ENCODE measurements at places on chromosomes 2 and 18.
A peak's percentile ranks its signal among the peaks of the same experiment; 100 is the strongest.

- no peak for DNase-seq
Measured at GRCh38 chr18:274313-274712, 6.5 kb upstream of the THOC1 start.

GRCh38 chr18:37553633-37554398 is 11.8 kb downstream of the CELF4 start:
- no peak for DNase-seq

DNA sequence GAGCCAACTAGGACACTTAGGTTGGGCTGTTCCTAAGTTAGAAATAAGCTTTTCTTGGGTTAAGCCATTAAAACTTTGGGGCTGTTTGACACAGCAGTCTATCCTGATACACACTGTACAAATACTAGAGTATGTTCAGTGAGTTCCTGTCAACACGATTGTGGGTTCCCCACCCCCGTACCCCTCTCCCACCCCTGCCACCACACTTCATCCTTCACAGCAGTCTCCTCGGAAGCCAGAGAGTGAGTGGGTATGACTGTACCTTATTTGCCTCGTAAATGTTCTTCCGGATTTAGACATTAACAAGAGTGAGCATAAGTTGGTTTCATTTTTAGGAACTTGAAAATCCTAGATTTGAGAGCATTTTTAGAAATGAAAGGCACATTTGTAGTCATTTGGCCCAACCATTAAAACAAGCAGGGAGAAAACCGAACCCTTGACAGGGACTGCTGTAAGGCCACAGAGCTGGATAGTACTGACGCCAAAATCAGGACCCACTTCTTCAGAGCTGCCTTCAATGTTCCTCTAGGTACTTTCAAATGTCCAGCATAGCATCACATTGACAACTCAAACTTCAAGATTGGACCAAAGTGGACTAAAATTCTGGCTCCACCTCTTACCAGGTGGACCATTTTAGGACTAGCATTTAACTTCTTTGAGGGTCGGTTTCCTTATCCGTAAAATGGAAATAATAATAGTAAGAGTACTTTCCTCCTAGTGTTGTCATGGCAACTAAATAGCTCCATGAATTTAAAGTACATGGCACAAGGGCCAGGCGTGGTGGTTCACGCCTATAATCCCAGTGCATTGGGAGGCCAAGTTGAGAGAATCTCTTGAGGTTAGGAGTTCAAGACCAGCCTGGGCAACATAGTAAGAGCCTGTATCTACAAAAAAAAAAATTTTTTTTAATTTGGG is 166.3 kb upstream of the SERTAD2 start:
- DNase-seq: peak; percentile 48

GRCh38 chr2:203476881-203477280 is 58.2 kb downstream of the RAPH1 start:
- DNase-seq: no peak

- DNase-seq: no peak
Measured at GRCh38 chr18:48909721-48910120, 41.0 kb downstream of the SMAD7 start.

- DNase-seq: no peak
Measured at GRCh38 chr2:130756874-130757668, 1.7 kb downstream of the AMER3 start.

DNA sequence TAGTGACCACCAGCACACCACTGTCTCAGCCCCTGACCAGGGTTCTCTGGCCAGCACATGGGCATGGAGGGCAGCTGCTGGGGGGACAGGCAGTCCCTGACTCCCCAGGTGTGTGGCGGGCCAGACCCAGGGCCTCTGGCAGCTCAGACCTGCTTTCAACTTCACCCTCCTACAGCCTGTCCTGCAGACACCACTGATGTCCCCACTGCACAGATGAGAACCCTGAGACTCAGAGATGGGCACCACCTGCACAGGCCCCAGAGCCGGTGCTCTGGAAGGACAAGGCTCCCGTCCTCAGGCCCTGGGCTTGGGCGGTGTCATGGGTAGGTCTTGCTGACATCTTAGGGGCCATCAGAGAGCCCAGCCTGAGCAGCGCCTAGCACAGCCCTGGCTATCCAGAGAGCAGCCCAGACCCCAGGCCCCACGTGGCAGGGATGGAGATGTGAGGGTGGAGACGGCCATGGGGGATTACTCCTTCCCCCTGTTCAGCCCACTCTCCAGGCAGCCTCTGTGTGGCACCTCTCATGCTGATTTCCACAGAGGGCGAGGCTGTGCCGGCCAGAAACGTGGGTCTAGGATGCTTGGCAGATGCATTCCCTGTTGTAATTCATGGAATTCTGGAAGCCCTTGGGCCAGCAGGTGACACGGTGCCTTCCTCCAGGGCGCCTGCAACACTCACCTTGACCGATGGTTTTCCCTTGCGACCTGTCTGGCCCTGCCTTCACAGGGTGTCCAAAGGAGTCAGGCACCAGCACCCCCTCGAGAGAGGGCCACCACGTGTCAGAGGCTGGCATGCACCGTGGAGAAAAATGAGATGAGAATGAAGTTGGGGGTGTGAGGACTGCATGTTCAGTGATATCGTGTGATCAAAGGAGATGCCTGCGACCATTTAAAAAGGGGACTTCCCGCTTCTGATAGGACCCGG is 61.2 kb upstream of the GLI2 start:
- DNase-seq: no peak

- no peak for DNase-seq
Measured at GRCh38 chr18:32701313-32701712, 71.5 kb downstream of the KLHL14 start.

DNA sequence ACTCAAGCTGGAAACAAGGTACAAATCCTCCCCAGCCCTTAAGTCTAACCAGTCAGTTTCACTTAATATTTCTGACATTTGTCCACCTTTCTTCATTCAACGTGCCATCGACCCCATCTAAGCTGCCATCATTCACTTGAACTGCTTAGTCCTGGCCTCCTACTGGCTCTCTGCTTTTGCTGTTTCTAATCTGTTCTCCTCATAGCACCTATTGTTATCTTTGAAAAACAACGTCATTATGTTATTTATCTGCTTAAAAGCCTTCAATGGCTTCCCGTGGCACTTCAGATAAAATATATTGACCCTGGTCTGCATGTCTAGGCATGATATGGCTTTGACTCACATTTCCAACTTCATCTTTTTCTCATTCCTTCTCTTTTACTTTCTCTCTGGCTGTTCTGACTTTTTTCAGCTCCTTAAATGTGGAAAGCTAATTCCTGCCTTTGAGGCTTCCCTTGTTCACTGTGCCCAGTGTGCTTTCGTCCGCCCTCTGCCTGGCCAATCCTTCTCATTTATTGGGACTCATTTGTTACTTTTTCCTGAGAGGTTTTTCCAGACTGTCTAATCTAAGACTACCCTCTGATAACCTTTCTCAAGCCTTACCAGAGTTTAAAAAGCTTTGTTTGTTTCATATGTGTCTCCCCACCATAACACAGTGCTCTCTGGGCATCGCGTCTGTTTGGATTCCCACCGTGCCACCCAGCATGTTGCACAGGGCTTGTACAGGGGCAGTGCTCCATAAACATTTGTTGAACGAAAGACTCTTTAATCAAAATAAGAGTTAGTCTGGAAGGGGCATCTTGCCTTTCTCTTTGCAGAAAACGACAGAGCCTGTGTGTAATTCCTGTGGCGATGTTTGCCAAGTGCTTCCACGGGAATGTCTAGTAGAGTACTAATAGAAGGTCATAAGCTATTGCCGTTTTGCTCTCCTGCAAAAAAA is 183.9 kb downstream of the FMNL2 start:
- no peak for DNase-seq

DNA sequence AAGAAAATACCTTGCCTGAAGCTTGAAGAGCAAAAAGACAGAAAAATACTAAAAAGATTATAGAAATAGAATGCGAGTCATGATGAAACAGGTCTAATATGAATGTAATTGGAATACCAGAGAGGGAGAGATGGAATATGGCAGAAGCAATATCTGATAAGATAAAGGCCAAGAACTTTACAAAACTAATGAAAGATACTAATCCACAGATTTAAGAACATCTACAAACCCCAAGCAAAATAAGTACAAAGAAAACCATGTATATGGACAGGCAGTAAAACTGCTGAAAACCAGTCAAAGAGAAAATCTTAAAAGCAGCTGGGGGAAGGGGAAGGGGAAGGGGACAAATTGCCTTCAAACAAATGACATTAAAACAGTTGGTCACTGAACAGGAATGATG is 67.0 kb downstream of the PIGN start:
- no peak for DNase-seq

Measured in activated naive CD4-positive, alpha-beta T cell treated with anti-CD3 and anti-CD28 coated beads, Interleukin-2, amount 50 U/mL, for 16 hours (primary cell).